ENCODE measurements at places on chromosomes 7 and 10.
A peak's percentile ranks its signal among the peaks of the same experiment; 100 is the strongest.

DNA sequence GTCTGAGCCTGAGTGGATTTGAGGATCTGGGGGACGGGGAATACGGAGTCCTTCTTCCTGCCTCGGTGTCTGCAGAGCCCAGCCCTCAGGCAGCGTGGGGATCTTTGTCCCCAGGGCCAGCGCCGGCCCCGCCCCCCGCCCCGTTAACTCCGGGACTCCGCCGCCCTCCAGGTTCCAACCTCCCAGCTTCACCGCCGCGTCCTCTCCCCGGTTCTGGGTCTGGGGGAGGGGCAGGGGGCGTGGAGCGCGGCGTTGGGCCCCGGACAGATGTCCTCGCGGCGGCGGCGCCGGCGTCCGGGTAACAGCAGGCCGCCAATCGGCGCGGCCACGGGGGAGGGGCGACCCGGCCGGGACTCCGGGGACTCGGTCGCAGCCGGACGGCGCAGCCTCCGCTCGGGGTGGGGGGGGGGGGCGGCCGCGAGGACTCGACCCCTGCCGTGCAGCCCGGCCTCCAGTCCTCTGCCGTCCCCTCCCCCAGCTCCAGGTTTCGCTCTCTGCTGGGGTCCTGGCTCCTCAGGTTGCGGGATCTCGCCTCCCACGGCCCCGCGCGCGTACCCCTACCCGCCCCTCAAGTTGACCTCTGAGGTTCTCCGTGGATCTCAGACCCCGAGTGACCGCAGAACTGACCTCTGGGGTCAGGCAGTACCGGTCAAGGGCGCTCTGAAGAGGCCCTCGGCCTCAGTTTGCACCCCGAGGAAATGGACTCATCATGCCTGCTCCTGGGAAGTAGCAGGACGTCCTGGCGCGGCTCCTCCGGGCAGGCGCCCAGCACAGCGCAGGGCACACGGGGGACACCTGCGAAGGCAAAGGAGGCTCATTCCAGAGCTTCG lies 2.3 kb upstream of the ELFN1 start:
- no peak for DNase-seq

- DNase-seq = no peak
Measured at GRCh38 chr7:101705331-101705730, 76.2 kb upstream of the MYL10 start.

GRCh38 chr7:16395121-16395520 lies 26.2 kb downstream of the CRPPA start:
- DNase-seq = no peak

DNA sequence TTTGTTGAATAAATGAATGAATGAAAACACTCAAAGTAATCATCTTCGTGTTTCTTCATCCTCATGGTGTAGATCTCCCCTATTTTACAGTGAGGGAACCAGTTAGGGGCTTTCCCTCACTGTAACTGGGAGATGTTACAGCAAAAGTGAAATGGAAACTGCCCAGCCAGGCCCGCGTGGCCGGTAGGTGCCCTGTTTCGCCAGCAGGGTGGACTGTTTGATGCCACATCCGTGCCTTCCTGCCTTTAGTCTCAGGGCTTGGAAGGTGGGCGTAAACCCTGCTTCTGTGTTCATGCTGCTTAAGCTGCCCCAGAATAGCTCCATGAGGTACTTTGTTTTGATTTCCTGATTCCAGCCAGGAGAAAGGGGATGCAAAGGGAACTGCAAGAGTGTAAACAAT lies 268.8 kb downstream of the PLXNA4 start:
- DNase-seq = no peak

- peak; percentile 83 for DNase-seq
Measured at GRCh38 chr10:119520283-119520682, 22.2 kb downstream of the RGS10 start.

DNA sequence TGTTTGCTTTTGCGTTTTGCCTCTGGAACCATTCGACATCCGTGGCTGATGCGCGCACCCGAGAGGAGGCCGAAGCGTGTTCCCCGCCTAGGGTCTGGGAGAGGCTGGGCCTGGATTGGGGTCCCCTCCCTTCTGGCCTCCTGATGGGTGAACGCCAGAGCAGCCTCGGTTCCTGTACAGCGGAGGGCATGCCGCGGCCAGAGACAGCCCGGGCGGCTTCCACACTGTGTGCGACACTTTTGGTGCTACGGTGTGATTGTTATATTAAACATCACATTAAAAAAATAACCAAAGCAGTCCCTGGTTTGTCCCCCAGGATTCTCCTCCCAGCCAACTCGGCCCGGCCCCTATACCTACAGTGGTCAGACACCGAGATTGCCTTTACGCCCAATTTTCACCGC lies 3.7 kb upstream of the HOXA7 start:
- DNase-seq = no peak

DNA sequence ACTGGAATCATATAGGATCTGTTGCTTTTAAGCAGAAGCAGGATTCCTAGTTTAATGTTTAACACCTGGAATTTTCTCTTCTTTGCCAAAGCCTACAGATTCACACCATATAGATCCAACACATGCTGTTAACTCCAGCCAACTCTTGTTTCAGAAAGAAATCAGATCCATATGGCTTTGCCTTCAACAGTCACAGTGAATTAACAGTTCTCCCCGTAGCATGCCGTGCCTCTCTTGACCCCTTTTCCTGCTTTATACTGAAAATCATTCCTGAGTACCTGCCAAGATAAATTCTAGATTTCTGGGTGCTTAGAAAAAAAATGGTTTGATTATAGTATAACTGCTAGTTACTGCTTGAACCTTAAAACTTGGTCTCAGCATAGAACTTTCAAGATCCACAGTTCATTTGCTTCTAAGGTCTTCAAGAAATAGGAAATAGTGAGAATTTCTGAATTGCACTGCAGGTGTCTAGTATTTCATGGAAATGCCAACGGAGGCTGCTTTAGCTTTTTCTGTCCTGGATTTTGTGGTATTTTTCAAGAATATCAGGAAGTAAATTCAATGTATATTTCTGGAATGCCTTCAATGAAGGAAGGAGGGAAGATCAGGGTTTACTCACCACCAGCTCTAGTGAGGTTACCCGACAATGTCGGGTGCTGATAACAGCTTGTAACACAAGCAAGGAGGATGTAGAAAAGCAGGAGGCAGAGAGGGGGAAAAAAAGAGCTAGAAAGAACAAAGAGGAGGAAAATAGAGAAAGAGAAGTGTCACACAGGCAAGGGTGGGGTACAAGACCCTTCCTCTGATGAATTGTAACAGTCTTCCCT lies 6.6 kb downstream of the AASS start:
- peak; percentile 35 for DNase-seq

GRCh38 chr7:47604496-47604890 lies 22.6 kb upstream of the TNS3 start:
- DNase-seq = no peak

GRCh38 chr10:64648915-64649314 lies 1127.7 kb downstream of the REEP3 start:
- peak; percentile 18 for DNase-seq

DNA sequence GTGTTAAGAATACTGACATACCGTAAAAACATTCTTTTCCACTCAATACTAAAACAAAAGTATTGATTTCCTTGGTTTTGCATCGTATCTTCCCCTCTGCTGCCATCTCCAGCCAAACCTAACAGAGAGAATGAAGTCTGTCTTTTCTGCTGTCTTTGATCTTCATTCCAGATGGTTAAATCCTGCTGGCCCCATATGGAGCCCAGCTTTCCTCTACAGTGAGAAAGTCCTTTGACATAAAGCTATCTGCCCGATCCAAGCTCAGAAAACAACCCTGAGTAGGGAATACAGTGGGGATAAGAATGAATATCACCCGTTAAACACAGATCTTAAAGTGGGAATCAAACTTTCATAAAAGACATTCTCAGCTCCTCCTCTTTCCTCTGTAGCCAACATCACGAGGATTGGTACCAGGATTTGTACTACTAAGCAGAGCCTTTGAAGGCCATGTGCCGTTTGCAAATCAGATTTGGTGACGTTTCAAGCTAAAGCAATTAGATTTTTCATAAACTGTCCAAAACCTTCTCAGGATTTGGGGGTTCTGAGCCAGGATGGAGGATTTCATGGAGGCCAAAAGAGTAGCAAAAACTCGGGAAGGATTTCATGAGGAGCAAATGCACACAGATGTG lies 30.8 kb upstream of the GPAM start:
- DNase-seq = no peak

GRCh38 chr7:95411036-95411435 lies 14.9 kb upstream of the PON3 start:
- no peak for DNase-seq

DNA sequence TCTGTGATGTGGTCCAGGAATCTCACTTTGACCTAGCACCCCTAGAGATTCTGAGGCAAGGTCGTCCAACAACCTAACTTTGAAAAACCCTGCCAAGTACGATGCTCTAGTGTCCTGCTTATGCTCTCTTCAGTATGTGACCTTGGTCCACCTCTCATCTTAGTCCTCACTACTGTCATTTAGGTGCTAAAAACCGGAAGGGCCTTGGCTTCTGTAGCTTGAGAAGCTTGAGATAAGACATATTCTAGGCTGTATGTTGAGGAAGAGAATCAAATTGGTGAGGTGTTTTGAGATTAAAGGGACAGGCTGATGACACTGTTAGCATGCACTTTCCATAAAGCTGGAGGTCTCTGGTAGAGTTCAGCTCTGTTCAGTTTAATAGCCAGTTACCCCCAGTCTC lies 57.0 kb upstream of the MTPN start:
- no peak for DNase-seq

- DNase-seq = no peak
Measured at GRCh38 chr10:100020142-100020885, 10.6 kb upstream of the DNMBP start.

DNA sequence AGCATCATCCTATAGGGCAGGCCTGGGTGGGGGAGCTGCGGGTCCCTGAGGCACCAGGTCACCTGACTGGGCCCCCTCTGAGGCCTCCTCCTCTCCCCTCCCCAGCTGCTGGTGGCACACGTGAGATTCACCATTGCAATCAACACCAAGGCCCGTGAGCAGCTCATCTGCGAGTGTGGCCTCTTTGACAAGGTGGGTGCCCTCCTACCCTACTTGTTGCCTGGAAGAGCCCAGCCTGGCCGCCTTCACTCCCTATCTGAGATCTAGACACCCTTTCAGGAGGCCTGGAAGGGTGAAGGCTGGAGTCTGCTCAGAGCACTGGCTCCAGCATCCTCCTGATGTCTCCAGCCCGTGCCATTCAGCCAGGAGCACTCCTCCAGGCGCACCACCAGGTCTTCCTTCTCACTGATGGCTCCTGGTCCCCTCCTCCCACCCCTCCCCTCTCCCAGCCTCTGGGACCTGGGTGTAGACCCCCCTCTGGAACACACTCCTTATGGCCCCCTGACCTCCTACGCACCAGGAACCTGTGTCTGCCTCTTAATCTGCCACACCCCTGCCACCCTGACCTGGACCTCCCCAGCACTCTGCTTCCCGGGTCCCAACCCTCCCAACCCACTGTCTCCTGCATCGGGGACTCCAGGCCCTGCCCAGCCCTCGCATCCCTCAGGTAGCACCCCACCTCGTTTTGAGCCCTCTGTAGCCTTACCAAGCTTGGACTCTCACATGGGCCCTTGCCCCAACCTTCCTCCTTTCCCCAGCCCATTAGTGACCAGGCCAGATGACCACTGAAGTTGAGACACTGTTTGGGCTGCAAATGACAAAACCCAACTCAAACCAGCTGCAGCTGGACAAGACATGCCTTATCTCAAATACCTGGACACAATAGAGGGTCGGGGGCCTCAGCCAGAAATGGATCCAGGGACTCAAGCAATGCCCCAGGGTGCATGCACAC lies 67.5 kb downstream of the ALOX5 start:
- DNase-seq = no peak

- DNase-seq = no peak
Measured at GRCh38 chr10:116848032-116848943, 1.0 kb upstream of the ENO4 start.

- no peak for DNase-seq
Measured at GRCh38 chr7:29199776-29200175, 5.2 kb downstream of the CHN2 start.

- DNase-seq = no peak
Measured at GRCh38 chr10:121695731-121696464, 97.7 kb upstream of the FGFR2 start.

DNA sequence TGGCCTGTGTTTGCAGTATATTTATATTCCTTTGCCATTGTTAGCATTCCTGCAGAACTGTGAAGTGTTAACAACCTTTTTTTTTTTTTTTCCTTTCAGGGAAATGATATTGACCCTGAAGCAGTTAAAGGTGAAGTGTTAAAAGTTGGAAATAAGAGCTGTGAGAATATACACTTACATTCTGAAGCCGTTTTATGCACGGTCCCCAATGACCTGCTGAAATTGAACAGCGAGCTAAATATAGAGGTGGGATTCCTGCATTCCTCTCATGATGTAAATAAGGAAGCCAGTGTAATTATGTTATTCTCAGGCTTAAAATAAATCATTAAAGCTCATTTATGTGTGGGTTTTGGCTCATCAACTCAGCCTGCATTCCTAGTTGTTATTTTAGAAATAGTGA lies 92.8 kb upstream of the CAPZA2 start:
- DNase-seq = no peak

- no peak for DNase-seq
Measured at GRCh38 chr10:131175891-131176290, 135.6 kb downstream of the TCERG1L start.

- no peak for DNase-seq
Measured at GRCh38 chr7:46349490-46349889, 428.4 kb upstream of the IGFBP3 start.

- peak; percentile 64 for DNase-seq
Measured at GRCh38 chr10:119516381-119517234, 25.9 kb downstream of the RGS10 start.

- no peak for DNase-seq
Measured at GRCh38 chr7:127683776-127684681, 32.0 kb downstream of the SND1 start.

- no peak for DNase-seq
Measured at GRCh38 chr10:34494012-34494411, 321.1 kb downstream of the PARD3 start.
